Epithelial cell of proximal tubule (primary cell): ENCODE measurements at places on chromosomes 13 and 19. TPM values are rescaled to one million over a fixed set of nuclear protein-coding genes. Genes with fewer than 3 reads are reported as not detected.

The DPF1 gene
- total RNA-seq, result 1.3 and 2.6 TPM in 2 replicates

The AP2A1 gene
- total RNA-seq, result 98.2 and 103 TPM in 2 replicates

The NAXD gene
- 16.0 and 16.7 TPM in 2 replicates for total RNA-seq

- DNase-seq, result no peak
Observed at GRCh38 chr13:98568918-98569317, 8.0 kb downstream of the STK24 start.

DNA sequence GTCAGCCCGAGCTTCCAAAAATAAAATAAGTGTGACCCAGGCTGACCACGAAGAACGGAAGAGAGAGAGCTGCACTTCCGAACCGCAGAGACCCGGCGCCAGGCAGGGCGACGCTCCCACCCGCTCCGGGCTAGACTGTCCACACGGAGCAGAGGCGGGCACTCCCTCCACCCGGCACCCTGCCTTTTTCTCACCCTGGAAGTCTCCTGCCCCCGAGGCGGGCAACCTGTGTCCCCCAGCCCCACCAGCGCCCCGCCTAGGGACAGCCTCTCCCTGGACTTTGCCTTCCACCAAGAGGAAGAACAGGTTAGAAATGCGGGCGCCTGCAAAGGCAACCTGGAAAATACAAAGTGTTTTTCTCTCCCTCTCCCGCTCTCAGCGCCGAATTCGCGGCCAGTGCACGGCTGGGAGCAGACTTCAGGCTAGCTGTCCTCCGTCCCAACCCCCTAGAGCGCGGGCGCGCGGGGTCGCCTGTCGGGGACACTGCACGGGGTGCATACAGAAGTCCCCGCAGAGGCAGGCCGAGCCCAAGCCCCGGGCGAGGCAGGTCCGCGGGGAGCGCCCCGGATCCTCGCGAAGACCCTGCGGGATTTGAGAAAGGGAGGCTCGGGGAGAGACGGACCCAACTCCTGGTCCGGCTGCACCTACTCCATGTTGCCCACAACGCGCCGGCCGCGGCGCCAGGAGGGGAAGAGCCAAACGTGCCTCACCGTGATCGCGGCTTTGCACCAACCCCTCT, 845 bp downstream of the SPRY2 start:
- DNase-seq, result no peak

GRCh38 chr13:62997696-62998095, 1582.0 kb upstream of the PCDH20 start:
- DNase-seq, result no peak

- DNase-seq, result no peak
Observed at GRCh38 chr13:111129465-111130115, 14.5 kb downstream of the ARHGEF7 start.

DNA sequence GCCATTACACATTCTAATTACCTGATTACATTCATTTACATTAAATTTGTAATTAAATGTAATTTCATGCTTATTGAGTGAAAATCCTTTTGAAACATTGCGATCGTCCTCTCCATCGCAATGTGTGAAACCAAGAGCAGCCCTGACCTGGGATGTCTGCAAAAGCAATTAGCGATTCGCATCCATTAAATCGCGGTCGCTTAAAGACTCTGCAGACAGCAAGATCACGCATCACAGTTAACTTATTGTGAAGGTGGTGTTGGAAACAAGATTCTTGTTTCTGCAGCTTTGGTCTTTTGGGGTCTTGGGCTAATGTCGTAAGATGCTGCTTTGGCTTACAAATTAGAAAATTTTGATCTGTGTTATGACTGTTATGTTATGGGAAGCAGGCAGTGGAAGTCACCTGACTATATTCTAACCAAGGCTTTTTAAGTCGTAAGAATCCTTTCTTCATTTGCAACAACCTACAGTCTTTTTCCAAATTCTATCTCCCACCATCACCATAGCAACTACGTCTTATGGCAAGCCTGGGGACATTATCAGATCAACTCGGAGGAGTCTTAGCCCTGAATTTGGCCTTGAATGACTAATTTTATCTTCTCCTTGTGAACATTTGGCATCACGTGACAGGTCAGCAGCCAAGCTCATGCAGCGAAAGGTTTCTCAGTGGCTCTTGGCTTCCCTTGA, 142.8 kb upstream of the SOX1 start:
- no peak for DNase-seq

- no peak for DNase-seq
Observed at GRCh38 chr19:3977242-3978143, 6.6 kb upstream of the DAPK3 start.
